ENCODE measurements at places on chromosomes 7 and 10.

- no peak for DNase-seq
These were observed 134.4 kb upstream of the LYZL2 start for GRCh38 chr10:30763918-30764317.

DNA sequence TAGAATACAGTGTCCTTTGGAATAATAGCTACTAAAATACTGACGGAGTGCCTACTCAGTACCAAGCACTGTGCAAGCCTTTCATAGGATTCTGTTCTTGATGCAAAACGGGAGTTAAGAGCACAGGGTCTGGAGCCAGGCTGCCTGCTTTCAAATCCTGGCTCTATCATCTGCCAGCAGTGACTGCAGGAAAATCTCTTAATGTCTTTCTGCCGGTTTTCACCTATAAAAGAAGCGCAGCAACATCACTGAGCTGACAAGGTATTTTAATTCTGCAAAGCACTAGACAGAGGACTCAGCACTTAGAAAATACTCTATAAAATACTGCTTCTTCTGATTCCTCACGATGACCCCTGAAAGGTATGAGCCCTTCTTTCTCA, 659 bp downstream of the FIGNL1 start:
- no peak for DNase-seq

DNA sequence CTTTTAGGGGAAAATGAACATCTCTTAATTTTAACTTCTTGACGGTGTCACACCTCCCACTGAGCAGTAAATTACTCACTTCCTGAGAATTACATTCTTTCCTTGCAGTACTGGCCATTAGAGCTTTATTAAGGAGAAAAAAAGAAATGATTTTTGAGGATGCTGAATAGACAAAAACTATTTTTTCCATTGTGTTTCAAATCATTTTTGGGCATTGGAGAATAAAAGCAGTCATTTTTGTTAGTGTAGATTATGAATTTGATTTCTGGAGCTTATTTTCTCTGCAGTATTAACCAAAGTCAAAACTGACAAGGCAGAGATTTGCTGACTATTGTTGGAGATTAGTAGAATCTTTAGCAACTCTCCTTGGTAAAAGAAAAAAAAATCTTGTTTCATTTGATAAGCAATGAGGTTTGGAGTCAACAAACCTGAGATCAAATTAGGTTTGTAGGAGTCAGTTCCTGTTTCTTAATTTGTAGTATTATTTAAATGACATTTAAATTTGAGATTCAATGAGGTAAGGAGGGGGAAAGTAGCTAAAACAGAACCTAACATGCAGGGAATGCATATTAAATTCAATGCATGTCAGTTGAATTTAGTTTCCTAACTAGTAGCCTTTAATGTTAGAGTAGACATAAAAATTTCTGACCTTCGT, 70.6 kb downstream of the AP3M1 start:
- DNase-seq, result peak; percentile 80

DNA sequence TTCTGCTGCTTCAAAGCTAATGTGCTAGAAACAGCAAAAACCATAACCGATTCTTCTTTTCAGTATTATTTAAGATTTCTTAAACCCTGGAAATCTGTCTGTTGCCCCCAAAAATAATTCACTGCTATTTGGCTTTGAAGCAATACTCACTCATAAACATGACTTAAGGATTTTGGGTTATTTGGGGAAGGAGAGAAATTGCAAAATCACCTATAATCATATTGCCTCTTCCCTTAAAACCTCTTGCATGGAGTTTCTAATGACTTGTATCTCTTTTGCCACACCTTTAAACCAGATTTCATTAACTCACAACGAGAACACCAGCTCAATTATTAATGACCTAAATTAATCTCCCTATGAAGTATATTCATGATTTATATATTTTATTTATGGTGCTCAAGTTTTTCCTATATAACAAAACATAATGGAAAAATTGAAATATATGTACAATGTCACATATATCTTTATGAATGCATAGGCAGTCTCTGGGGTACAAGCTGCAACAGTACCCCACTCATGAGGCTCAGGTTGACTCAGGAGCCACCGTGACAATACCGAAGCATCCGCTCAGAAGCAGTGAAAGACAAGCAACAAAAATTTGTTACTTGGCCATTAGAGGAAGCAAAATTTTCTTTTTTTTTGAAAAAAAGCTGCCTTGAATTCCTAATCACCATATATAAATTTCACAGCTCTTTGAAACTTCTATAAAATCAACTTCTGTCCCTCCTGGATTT, 3.0 kb downstream of the NAMPT start:
- DNase-seq, result no peak

DNA sequence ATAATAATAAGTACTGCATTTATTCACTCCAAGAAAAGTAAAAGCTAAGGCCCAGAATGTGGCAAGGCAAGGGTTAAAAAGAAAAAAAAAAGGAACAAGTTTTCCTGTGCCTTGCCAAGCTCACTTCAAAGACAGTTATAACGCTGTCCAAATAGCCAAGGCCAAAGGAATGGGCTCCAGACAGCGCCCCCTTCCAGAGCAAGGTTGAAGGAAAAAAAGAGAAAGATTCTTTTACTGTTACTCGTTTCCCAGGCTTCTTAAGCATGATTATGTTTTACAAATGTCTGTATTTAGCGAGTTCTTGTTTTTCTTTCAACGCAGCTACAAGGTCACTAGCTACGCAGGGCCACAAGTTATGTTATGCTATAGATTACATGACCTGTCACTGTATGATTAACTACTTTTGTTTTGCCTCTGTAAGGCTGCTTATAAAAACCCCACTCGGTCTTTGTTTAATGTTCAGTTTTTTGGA, 9.1 kb upstream of the EIF4H start:
- no peak for DNase-seq

DNA sequence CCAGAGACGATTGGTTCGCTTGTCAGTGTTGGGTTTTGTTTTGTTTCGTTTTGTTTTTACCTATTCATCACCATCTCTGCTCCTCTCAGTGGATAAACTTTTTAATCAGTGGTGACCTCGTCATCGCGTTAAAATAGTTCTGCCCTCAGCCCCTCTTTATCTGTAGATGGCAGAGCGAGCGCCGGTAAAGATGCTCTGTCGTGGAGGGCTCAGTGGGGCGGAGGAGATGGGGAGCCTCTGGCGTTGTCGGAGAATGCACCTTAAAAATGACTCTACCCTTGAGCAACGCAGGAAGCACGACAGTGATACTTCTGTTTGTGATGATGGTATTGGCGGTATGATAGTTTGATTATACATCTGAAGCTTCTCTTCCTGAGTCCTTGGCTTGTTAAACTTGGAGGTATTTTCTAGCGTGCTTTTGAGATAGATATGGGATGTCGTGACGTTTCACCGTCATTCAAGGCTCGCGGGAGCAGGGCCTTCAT, 554 bp downstream of the CSGALNACT2 start:
- DNase-seq, result no peak

DNA sequence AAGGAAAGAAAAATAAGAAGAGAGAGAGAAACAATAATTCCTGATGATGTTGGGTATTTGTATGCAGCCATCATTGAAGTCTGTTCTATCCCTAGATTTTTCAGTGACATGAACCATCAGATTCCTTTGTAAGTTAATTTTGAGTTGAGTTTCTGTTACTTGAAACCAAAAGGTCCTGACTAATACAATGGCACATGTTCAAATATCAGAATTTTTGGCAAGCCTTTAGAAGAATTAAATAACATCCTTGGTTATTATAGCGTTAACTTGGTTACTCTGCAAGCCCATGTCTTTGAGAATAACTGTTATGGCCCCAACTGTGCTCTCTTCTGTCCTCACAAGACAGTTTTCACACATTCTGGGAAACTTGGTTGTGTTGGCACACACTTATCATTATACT, 66.5 kb downstream of the SYPL1 start:
- DNase-seq, result no peak

DNA sequence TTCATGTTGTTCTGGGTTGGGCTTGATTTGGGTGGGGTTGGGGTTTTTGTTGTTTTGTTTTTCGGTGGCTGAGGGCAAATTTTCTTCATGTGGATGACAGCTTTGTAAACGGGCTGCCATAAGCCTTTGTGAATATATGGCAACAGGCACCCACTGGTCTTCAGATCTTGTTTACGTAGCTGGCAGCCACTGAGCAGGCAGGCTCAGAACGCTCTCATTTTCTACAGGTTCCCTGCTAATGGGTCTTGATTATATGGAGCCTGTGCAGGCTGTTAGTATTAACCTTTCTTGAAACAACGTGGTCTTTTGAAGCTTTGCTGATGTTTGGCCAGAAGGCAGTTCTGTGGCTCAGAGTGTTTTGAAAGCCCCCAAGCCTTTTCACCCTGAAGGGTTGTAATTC, 199.7 kb downstream of the TNS3 start:
- DNase-seq, result no peak

GRCh38 chr7:130881091-130881798, 147.2 kb upstream of the KLF14 start:
- peak; percentile 47 for DNase-seq

DNA sequence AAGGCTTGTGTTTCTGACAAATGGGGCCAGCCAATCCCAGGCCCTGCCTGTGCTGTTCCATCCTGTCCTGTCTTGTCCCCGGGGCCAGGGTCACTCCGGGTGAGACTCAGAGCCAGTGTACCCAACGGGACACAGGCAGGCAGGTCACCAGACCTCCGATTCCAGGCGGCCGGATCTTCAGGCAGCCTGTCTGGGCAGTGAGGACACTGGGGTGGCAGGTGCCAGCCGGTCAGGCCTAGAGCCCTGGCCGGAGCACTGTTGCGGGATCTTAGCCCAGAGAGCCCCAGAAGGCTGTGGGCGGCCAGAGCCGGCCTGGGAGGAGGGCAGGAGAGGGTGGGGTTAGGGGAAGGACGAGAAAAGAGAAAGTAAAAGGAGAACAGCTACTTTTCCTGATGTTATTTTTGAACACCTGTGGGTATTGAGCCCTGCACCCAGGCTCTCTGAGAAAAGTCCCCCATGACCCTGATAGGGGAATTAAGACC, 134.3 kb upstream of the TNRC18 start:
- no peak for DNase-seq

DNA sequence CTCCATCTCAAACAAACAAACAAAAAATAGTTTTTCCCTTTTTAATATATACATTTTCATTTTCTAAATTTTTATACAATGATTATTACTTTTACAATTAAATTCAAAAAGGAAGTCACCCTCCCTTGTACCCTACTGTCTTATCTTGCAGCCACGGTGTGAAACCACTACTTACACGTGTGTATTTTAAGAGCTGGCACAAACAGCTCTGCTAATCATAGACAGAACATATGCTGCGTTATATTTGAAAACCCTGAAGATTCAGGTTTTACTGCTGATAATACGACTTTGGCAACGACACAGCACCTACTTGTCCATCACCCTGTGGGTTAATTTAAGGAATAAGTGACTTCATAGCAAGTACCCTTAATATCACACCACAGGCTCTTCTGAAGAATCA, 991 bp downstream of the ANKRD61 start:
- DNase-seq, result no peak

DNA sequence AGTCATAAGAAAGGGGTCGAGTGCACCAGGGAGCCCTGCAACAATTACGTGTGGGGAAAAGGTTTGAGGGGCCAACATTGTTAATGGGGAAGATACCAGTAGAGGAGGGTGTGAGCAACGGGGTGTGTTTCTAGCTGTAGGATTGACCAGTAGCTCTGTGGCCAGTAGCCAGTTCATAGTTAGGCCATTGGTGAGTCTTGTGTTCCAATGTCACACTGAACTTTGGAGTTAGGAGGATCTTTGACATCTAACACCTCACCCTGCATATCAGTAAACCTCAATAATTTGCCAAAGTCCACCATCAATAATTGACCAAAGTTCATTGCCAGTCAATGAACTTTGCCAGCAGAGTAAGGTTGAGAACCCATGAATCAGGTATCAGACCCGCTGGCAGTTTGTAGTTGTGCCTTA, 168.8 kb downstream of the CPED1 start:
- DNase-seq, result no peak

- no peak for DNase-seq
These were observed 81.8 kb upstream of the ANKRD1 start for GRCh38 chr10:91002656-91003055.

GRCh38 chr7:191105-191980, 1.0 kb upstream of the FAM20C start:
- DNase-seq, result peak; percentile 83

DNA sequence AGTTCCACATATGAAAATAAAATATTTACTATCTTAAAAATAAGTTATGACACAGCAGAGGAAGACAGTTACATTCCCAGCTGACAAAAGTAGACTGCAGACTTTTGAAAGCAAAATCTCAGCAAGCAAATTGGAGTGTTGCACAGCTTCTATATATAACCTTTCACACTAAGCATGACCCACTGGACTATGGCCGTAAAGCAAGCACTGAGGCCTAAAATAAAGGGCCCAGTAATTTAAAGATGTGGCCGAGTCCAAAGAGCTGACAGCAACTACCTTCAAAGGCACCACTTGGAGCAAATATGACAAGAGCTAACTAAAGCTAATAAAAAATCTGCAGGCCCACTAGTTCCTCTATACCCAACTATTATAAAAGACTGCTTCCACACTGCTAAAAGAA, 6.5 kb downstream of the GDI2 start:
- no peak for DNase-seq

DNA sequence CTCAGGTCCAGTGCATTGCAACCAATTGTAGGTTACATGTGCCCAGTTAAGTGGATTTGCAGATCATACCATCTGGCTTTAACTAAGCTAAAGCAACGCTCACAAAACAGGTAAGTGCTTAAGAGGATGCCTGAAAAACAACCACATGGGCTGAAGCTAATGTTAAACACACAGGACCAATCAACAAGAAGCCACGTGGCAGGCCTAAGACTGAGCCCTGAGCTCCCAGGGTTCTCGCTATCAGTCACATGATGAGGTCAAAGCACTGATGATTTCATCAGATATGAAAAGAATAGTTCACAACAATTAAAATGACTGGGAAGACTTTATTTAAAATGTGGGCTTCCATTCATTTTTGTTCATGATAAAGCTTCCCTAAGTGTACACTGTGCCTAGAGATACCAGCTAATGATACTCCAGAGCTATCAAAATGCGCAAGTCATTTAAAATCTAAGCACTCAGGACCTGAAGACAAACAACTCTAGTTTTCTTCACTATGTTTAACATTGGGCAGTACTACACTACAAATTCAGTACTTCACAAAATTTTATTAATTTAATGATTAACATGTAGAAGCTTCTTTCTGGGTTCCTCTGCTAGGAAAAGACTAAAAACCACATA, 90.6 kb downstream of the PIP4K2A start:
- no peak for DNase-seq

- DNase-seq, result no peak
These were observed 25.7 kb upstream of the PRSS37 start for GRCh38 chr7:141866974-141867373.
